ENCODE measurements at places on chromosomes 4 and X. TPM values are rescaled to one million over a fixed set of nuclear protein-coding genes. Genes with fewer than 3 reads are reported as not detected.
A peak's percentile ranks its signal among the peaks of the same experiment; 100 is the strongest.

DNA sequence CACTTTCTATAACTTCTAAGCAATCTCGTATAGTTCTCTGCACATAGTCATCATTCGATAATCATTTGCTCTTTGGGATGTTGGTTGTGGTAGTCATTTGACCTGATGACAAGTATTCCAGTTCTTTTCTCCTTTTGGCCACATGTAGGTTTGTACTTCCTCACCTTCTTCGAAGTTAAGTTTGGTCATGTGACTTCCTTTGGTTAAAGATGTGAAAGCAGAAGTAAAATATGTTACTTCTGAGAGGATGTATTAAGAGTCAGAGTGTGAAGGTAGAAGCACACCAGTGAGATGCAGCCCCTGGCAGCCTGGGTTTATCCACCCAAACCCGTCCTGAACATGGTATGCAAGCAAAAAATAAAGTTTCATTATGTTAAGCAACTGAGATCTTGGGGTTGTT lies 48.9 kb upstream of the ZNF518B start:
- no peak for DNase-seq

The TRIM60 gene
- not detected for total RNA-seq

The TAPT1 gene
- total RNA-seq = 31.8 TPM

The SFRP2 gene
- total RNA-seq = not detected

DNA sequence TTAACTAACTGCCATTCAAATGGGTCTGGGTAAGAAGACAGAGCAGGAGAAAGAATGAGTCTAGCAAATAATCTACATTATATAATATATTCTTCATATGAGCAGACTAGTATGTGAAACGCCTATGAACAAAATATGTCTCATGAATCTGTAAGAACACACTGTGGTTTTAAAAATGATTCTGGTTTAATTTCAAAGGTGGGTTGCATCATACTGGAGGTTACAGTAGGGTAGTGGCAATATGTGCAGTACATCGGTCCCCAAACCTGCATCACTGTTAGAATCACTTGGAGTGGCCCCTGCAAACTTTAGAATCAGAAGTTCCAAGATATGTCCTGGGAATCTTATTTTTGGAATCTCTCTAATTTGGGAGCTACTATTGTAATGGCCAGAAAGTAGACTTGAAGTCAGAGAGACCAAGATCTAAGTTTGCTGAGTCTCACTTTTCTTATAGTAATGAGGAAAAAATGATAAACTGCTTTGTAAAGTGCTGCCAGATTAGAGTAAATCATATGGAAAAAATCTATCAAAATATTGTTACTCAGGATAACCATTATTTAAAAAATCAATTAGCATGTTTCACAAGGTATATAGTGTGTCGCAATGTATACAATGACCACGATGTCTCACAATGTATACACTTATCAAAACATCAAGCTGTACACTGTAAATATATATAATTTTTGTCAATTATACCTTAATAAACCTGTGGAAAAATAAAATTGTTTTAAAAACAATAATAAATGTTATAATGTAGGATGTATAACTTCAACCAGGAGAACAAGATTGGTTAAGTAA lies 37.9 kb upstream of the ARSJ start:
- no peak for DNase-seq

- no peak for DNase-seq
Measured at GRCh38 chr4:27318740-27319139, 458.1 kb downstream of the STIM2 start.

The TSPAN7 gene
- total RNA-seq = not detected

DNA sequence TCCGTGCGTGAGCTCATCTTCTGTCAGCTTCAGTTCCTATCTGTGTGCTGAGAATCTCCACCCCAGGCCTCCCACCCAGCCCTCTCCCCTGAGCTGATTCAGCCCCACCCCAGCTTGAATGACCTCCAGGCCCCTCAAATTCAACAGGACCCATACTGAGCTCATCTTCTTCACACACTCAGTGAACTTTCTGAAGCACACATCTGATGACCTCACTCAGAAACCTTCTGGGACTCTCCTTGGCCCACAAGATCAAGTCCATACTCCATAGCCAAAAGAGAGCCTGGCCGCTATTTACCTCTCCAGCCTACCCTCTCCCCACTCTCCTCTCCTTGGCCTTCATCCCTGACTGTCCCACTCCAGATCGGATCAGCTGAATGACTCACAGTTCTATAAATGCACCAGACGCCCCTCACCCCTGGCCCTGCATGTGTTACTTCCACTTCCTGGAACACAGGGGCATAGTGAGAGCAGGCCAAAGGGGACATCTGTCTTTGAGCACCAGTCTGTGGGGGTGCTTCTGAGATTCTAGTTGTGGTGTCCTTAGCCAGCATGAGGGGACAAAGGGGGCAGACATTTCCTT lies 62.5 kb downstream of the PJA1 start:
- no peak for DNase-seq

DNA sequence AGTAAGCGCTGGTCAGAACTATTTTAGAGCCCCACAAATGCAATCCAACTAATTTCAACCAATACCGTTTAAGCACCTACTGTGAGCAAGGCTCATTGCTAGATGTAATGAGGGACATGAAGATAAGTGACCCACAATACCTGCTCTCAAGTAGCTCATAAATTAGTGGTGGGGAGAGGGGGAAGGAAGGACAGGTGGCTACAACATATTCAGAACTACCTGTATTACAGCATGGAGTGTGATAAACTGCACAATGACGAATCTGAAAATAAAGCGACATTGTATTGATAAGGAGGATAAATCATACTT lies 311.6 kb upstream of the DIAPH2 start:
- DNase-seq = no peak

The CLCN4 gene
- total RNA-seq = not detected

GRCh38 chr4:158395889-158396288 lies 125.8 kb upstream of the RXFP1 start:
- no peak for DNase-seq

The EVC gene
- total RNA-seq = 1.5 TPM

- no peak for DNase-seq
Measured at GRCh38 chrX:69285401-69285877, 120.2 kb upstream of the PJA1 start.

DNA sequence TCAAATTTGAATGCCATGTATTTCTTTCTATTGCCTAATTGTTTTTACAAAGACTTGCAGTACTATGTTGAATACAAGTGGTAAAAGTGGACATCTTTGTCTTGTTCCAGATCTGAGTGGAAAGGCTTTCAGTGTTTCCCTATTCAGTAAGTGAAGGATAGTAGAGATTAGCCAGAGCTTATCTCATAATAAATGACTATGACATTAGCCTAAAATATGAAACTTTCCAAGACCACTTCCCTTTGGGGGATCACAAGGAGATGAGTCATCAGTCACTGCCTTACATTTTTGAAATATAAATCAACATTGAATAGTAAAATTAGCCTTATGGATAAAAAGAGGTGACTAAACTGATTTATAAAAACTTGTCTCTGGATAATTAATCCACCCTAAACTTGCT lies 554.1 kb upstream of the MAGEB2 start:
- DNase-seq = no peak

GRCh38 chr4:38223782-38224236 lies 263.6 kb downstream of the PTTG2 start:
- no peak for DNase-seq

GRCh38 chr4:59881632-59882031 lies 1318.5 kb upstream of the ADGRL3 start:
- no peak for DNase-seq

DNA sequence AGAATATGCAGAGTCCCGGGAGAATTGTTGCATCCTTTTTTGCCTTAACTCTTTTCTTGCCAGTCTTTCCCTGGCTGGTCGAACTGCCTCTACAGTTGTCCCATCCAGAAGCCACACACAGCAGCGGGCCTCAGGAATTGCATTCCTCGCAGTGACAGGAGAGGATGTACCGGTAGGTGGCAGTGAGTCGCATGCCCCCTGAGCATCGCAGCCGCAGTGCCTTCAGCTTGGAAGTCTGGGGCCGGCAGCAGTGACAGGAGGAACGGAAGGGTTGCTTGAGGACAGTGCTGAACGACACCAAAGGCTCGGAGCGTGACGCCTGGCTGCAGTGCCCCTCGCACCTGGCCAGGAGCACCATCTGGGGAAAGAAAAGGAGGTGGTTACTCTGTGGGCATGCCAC lies 23.5 kb downstream of the NDP start:
- no peak for DNase-seq

DNA sequence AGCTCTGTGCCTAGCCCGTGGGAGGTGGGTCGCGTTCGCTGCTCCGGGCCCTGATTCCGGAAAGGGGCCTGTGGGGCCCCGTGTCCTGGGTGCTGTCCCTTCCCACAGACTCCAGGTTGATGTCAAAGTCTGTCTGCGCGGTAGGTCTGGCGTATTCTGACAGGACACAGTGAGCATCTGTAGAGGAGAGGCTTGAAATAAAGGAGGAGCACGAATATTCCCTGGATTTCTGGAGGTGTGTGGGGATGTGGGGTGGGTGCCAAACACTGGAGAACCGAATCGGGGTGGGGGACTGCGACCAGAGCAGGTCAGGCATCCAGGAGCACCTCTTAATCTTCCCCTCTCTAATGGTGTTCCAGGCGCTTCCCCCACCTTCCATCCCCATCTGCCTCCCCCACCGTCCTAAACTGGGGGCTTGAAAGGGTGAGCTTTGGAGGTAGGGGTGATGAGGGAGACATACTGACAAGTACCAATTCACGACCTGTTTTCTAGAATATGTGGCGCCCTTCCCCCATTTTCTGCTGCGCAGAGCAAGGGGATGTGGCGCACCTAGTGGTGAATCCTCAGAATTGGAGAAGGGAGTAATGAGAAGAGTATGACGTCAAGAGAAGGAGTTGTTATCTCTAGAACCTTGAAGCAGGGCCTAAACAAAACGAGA lies 877 bp downstream of the GPRASP1 start:
- peak; percentile 3 for DNase-seq

The GRPR gene
- not detected for total RNA-seq

GRCh38 chr4:153207027-153207426 lies 2.8 kb downstream of the TRIM2 start:
- no peak for DNase-seq

- DNase-seq = no peak
Measured at GRCh38 chr4:129645461-129645860, 549.5 kb downstream of the C4orf33 start.

- no peak for DNase-seq
Measured at GRCh38 chr4:100306018-100306417, 115.8 kb upstream of the DDIT4L start.

DNA sequence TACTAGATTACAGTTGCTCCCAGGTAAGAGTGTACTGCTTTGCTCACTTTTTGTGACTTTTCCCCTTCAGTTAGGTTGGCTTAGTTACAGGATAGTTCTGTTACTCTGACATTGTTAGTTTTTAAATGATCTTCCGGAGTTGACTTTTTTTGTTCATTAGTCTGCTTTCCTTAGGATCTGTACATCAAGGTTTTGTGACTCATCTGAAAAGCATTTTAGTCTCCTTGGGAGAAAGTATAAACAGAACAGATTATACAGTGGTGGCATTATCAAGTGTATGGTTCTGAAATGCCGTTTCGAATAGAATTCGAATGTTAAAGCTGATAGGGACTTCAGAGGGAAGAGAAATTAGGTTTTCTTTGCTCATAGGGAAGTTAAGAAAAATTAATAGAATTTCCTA lies 63.3 kb downstream of the USP9X start:
- no peak for DNase-seq

- DNase-seq = no peak
Measured at GRCh38 chrX:43266487-43266886, 389.6 kb upstream of the MAOA start.

- DNase-seq = no peak
Measured at GRCh38 chr4:99321241-99322191, at the start of gene ADH1B. Gene ADH1B (minus strand): TSS chr4:99321401. CDS start chr4:99321331, 70 bp downstream.

- no peak for DNase-seq
Measured at GRCh38 chr4:81030061-81030980, at the start of gene BMP3. Gene BMP3 (plus strand): TSS chr4:81030708. CDS start chr4:81031285, 577 bp downstream.

- DNase-seq = no peak
Measured at GRCh38 chr4:31034550-31034949, 314.4 kb downstream of the PCDH7 start.

DNA sequence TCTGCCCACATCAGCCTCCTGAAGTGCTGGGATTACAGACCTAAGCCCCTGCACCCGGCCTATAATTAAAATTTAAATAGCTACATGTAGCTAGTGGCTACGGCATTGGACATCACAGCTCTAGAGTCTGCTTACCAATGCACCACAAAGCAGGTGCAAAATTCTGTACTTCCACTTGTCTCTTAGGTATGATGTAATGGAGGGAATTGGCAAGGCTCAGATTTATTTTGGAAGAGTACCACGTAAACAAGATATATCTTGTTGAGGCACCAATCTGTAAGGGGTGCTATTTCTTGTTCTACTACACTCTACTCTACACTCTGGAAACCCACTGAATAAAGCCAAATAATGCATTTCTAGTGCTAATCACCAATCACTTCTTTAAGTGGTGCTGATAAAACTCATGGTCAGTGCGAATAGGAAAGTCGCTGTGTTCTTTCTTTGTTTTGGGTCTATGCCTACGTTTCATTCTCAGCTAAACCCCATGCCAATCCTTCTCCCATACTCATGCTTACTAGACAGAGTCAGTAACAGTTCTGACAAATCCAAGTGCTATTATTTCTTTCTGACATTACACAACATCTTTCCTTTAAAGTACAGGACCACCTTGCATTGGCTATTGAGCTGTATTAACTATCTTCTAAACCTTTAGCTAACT lies 92.3 kb downstream of the GC start:
- no peak for DNase-seq

DNA sequence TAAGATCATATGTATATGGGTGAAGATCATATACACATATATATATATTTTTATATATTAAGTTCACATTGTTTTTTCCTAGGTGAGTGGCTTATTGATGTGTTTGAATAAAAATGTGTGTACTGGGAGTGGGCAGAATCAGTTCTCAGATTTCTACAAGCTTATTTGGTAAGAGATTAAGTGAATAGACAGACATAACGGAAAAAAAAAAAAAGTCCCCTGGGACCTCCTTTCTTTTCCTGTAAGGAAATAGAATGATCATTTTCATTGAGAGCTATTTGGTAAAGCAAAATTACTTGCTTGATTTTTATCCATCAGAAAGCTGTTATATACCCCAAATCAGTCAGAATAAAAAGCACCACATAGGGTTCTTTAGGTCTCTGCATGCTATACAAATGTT lies 597.7 kb downstream of the PCDH18 start:
- no peak for DNase-seq

DNA sequence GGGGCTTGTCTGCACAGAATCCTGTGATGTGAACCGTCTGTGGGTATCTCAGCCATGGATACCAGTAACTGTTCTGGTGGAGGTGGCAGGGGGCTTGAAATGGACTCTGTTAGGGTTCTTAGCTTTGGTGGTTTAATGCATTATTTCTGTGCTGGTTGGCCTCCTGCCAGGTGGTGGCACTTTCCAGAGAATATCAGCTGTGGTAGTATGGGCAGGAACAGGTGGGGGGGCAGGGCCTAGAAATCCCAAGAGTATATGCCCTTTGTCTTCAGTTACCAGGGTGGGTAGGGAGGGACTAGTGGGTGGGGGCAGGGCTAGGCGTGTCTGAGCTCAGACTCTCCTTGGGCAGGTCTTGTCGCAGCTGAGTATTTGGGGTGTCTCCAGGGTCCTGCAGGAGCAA lies 106.7 kb downstream of the KIT start:
- no peak for DNase-seq

The SRD5A3 gene
- total RNA-seq = 32.4 TPM

The GPRIN3 gene
- total RNA-seq = 37.1 TPM

All from activated T-helper 1 cell treated with anti-CD3 and anti-CD28 coated beads, Interleukin-12 subunit alpha, Interleukin-12 subunit beta, Interleukin-2, Interleukin-4 antibody, amounts not matched to agents 30 ng/mL and 10 ng/mL and 1 ng/mL, durations not matched to agents 14 hours and 24 hours and 36 hours (primary cell).